Testis (tissue), 5 donors: ENCODE measurements at places on chromosomes 6 and 20.

DNA sequence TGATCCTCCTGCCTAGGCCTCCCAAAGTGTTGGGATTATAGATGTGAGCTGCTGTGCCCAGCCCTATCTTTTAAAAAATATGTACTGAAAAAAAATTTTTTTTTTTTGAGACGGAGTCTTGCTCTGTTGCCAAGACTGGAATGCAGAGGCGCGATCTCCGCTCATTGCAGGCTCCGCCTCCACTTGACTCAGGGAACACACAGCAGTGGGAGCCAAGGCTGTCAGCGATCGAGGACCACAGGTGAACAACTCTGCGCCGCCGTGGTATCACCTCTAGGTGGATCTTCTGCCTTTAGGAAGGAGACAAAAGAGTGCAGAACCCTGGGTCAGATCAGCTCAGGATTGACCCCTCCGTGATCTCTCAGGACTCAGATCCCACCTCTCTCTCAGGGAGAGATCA lies 13.7 kb downstream of the RAET1E start:
- peak; percentile 61 for DNase-seq

DNA sequence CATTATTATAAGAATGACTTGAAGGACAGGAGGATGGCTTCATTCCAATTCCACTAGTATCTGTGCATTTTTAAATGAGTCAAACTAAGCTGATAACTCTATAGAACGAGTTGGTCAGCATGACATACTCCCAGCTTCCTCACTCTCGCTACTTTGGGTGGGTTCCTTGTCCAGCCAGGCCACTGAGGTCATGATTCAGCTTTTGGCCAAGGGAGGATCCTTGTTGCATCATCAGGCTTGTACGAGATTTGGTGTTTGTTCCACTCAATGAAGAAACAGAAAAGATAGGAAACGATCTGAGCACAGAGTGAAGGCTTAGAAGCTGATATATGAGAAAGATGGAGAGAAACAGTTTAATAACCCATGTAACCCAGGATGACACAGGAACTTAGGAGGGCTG lies 19.8 kb downstream of the NEDD9 start:
- no peak for DNase-seq

DNA sequence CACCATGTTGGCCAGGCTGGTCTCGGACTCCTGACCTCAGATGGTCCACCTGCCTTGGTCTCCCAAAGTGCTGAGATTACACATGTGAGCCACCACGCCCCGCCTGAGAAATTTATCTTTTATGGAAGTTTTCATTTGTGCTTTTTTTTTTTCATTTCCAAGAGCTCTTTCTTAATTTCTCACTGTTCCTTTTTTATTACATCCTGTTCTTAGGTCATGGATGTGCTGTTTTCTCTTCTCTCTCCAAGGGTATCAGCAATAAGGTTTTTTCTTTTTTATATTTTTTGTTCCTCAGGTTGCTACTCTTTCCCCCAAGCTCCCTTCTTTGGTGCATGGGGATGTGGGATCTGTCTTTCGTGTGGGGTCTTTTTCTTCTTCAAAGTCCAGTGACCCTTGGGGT lies 21.2 kb upstream of the LSM14B start:
- DNase-seq, result no peak

GRCh38 chr20:32528905-32529670 lies 56.0 kb downstream of the NOL4L start:
- no peak for DNase-seq
